ENCODE measurements at places on chromosomes 12 and 14. TPM values are rescaled to one million over a fixed set of nuclear protein-coding genes. Genes with fewer than 3 reads are reported as not detected.

The SLC5A8 gene
- polyA plus RNA-seq: not detected

The TAS2R20 gene
- polyA plus RNA-seq: not detected

The SLCO1B1 gene
- polyA plus RNA-seq: not detected

The PRICKLE1 gene
- polyA plus RNA-seq: 0.05 TPM

The SYNE3 gene
- 4.1 TPM for polyA plus RNA-seq

All from CD4-positive, CD25-positive, alpha-beta regulatory T cell (primary cell).